ENCODE measurements at places on chromosomes 3 and 15.

GRCh38 chr3:181369637-181370036 lies 342.1 kb upstream of the SOX2 start:
- no peak for DNase-seq

DNA sequence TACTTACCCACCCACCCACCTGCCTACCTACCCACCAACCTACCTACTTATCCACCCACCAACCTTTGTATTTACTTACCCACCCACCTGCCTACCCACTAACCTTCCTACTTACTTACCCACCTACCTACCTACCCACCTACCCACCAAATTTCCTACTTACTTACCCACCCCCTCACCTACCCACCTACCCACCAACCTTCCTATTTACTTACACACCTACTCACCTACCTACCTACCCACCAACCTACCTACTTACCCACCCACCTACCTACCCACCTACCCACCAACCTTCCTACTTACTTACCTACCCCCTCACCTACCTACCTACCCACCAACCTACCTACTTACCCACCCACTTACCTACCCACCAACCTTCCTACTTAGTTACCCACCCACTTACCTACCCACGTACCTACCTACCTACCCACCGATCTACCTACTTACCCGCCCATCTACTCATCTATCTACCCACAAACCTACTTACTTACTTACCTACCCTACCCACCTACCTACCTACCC lies 179.6 kb downstream of the USP13 start:
- DNase-seq: no peak

DNA sequence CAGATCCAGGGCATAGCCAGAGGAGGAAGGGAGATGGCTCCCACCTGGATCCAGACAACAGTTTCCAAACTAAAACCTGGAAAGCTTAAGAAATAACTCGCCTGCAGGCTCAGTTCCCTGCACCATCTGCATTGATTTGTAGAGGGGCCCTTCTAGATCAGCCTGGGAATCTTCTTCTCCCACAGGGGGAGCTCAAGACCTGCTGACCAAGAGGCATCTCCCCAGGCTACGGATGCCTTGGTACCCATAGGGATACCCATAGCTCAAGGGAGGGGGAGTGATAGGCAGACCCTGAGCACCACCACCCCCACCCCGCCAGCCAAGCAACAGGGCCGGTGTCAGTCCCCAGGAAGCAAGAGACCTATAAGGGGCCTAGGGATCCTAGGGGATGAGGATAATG lies 28.0 kb upstream of the DCLK3 start:
- peak; percentile 12 for DNase-seq

GRCh38 chr3:161890147-161890625 lies 393.6 kb downstream of the OTOL1 start:
- no peak for DNase-seq

- DNase-seq: no peak
Measured at GRCh38 chr15:85354461-85354860, 25.9 kb upstream of the AKAP13 start.

DNA sequence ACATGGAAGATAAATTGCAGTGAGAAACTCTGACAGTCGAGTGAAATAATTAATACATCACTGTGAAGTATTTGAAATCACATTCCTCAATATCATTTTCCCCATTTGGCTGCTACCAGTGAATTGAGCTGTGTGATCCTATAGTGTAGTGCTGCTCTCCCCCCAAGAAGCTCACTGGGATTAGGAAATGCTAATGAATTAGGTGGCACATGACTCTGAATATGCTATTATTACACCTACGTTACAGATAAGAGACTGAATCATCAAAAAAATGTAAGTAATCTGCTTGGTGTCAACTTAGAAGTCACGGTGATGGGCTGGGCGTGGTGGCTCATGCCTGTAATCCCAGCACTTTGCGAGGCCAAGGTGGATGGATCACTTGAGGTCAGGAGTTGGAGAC lies 34.7 kb upstream of the SYNM start:
- no peak for DNase-seq

- DNase-seq: no peak
Measured at GRCh38 chr3:60154011-60154410, 1097.2 kb downstream of the FHIT start.

DNA sequence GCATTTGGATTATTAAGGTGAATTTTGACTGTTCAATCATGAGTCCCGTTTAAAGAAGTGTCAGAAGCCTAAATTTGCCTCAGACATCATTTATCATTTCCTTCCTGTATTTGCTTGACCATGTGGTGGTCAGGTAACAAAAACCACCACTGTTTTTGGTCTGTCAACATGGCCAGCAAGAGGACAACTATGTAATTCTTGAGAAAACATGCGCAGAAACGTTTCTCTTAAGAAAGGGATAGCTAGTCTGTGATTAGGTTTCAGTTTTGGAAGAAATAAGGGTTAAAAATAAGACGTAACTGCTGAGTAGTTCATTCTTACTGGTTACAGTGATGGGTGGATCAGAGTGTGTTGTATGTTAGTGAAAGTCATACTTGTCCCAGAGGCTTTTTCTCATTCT lies 204.5 kb downstream of the AKAP13 start:
- DNase-seq: no peak

DNA sequence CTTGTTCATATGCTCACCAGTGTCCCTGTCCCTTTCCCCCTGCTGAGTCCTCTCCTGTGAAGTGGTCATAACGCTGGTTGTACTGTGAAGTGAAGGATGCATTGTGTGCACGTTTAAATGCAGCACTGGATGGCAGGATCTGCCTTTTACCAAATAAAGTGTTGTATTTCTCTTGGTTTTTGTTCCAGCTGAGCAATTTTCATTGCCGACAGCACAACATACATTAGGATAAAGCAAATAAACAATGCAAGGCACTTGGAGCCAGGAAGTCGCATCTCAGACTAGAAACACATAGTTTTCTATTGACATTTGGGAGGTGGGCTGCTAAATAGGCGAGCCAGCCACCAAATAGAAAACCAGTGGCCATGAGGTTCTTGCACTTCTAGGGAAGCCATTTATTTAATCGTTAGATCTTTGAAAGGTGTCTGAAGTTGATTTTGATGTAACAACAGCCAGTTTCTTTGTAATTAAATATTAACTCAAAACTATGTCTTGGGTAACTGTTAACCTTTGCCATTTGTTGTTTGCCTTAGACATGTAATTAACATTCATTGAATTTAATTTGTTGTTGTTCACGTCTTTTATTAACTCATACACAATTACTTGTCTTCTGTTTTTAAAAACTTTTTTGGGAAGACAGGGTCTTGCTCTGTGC lies 185.3 kb downstream of the FNDC3B start:
- DNase-seq: no peak

DNA sequence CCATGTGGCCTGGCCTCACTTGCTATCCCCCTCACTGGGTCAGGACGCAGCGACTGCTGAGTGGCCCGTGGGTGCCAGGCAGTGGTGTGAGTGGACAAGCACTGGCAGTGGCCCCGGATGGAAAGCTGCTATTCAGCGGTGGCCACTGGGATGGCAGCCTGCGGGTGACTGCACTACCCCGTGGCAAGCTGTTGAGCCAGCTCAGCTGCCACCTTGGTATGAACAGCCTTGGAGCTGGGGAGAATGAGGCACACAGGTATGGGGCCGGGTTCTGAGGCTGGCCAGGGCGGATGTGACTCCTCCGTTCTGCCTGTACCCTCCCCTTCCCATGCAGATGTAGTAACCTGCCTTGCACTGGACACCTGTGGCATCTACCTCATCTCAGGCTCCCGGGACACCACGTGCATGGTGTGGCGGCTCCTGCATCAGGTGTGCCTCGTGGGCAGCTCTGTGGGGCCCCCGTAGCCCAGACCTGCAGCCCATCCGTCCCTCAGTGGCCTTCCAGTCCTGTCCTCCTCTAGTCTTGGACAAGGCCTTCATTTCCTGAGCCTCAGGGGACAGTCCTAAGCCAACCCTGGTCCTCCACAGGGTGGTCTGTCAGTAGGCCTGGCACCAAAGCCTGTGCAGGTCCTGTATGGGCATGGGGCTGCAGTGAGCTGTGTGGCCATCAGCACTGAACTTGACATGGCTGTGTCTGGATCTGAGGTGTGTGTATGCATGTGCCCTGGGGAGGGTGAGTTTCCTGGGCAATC lies 28.2 kb downstream of the NBEAL2 start:
- DNase-seq: no peak

DNA sequence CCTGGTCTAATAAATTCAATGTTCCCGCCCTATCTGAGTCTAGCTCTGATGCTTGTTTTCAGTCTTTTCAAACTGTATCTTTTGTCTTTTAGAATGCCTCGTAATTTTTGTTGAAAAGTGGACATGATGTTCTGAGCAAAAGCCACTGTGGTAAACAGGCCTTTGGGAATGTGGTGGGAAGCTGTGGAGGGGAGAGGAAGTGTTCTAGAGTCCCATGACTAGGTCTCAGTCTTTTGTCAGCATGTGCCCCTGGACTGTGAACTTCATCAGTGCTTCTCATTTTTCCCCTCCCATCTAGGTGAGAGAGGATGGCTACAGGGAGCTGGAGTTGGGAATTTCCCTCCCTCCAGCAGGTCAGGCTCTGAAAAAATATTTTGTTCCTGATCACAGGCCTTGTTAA lies 33.7 kb downstream of the SUSD5 start:
- DNase-seq: no peak
